D721Med (cell line): ENCODE measurements at places on chromosomes 1 and 21.

DNA sequence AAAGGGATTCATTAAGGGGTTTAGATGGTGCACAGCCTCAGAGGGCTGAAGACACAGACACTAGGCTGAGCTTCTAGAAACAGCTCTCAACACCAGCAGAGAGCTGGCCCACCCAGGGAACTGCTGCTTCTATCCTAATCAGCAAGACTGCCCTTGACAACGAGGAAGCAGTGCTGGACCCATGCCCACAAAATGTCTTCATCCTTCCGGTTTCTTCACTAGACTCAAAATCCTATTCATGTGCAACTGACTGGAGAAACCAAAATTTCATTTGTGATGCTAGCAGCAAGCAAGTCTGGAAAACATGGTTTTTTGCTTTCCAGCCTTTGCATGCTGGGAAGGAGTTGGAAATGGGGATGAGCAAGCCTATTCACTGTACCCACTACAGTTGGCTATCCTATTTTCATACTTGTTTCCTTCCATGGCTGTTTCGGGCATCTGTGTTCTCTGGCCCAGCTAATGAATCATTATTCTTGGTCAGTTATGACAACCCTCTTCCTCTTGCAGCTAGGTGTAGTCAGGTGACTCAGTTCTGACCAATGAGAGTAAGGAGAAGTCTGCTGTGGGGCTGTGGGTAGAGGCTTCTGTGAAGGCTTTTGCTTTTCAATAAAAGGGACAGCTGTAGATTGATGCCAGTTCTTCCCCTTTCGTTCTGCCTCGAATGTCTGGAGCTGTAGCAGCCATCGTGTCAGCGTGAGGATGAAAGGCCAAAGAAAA is 14.6 kb upstream of the TMEM61 start:
- DNase-seq = no peak

DNA sequence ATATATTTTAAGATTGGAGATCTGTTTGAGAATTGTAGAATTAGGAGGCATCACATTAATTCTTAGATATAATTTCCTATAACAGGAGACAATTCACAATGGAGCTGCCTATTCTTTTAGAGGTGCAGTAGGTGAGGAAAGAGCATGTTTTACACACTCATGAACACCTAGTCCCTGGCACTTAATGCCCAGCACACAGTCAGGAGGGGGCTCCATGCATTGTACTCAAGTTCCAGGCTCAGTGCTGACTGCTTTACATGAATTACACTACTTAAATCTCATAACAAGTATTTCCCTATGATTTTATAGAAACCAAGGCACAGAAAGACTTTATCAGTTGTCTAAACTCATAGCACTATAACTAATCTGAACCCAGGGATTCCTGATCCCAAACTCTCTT is 360 bp upstream of the GBP3 start:
- no peak for DNase-seq

DNA sequence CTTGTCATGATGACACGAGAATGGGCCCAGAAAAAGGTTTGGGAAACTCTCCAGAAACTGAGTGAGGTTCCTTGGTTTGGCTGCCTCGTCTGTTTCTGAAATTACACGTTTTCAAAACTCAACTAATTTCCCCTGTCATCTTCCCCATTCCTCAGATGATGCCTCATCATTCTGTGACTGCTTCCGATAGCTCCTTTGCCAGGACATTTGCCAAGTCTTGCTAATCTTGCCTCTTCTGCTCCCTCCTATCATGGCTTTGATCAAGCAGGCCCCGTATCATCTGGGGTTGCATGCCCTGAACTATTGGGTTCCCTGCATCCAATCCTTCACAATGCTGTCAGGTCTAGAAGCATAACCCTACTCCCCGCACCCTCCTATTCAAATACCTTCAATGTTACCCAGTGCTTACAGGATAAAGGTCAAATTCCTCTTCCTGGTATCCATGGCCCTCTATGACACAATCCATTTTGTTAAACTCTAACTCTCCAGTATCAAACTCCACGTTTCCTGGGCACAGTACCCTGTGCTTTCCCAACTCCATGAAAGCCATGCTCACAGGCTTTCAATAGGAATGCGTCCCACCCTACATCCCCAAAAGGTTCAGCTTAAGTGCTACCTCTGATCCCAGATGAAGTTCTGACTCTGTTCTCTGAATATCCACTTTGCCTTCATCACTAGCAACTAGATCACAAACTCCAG is 22.2 kb upstream of the TMEM200B start:
- no peak for DNase-seq

DNA sequence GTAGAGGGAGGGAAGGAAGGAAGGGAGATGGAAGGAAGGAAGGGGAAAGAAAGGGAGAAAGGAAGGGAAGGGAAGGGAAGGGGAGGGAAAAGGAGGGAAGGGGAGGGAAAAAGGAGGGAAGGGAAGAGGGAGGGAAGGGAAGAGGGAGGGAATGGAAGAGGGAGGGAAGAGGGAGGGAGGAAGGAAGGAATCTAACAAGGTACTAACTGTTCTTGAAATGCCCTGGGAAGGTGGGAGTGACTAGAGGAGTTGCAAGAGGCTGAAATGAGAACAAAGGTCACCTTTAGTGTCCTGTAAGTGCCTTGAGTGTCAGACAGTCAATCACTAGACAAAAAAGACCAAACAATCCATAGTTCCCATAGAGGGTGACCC is 2.3 kb upstream of the ATP2B4 start:
- no peak for DNase-seq

DNA sequence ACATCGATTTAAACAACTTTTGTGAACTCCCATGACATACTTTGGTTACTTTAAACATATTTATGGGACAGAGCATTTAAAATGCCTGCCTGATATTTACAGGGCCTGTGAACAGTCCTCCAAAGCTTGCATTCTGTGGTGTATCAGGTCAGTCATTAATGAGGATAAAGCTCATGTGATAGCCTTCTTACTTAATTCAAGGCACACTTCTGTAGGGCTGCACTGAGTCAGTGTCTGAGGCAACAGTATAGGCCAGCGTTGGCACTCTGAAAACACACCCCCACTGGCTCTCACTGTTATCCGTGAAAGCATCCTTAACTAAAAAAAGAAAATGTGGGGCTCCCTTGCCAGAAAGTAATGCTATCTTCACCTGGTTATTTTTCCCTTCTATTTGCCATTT is 200.0 kb downstream of the NFIA start:
- no peak for DNase-seq

DNA sequence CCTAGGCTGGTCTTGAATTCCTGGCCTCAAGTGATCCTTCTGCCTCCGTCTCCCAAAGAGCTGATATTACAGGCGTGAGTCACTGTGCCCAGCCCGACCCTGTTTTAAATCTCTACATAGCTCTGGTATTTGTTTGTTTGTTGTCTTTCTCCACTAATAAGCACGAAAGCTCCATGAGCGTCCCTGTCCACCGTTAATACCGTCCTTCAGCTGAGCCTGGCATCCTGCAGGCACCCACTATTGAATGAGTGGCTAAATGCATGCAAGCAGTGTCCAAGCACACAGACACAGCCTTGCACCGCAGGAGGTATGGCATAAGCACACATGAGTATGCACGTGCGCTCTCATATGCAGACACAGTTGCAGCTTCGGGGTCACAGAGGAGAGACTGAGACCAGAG is 4.5 kb upstream of the COL16A1 start:
- DNase-seq = no peak

GRCh38 chr1:89673251-89673650 is 40.3 kb downstream of the LRRC8C start:
- DNase-seq = no peak

DNA sequence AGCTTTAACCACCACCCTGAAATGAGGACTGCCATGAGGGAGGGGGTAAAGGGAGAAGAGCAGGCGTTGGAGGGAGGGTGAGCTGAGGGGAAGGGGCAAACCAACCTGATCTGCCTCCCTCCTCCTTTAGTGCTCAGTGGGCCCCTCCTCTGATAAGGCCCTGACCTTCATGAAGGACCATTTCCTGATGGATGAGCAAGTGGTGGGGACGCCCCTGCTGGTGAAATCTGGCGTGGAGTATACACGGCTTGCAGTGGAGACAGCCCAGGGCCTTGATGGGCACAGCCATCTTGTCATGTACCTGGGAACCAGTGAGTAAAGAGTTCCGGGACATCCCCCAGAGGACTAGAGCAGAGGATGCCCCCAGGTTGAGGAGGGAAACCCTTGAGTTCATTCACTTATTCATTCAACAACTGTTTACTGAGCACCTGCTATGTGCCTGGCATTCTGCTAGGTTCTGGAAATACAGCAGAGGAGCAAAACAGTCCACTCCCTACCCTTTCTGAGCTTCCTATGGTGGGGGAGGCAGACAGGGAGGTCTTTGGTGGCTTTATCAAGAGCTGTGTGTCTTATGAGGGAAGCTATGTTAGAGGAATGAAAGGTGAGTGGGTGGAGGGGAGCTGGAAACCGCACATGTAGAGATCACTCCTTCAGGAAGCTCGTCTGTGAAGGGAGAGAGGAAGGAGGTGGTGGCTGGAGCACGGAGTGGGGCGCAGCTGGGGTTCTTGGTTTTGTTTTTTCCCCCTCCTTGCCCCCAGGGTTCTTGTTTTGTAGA is 19.5 kb downstream of the SEMA4A start:
- peak; percentile 15 for DNase-seq

DNA sequence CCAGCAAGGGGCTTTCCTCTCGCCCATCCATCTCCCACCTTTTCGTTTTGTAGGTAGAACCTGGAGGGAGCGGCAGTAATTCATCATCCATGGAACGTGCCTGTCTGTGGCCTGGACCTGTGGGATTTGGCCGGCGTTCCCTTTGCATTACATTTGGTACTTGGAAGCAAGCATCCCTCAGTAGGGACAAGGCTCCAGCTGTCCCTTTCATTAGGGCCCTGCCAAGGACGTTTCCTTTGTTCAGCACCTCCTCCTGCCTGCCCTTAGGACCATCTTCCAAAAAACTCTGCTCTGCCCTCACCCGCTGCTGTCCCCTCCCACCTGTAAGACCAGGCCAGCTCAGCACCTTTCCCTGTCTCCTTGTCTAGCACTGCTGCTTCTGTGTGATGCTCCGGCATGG is 62.1 kb downstream of the RYR2 start:
- no peak for DNase-seq

DNA sequence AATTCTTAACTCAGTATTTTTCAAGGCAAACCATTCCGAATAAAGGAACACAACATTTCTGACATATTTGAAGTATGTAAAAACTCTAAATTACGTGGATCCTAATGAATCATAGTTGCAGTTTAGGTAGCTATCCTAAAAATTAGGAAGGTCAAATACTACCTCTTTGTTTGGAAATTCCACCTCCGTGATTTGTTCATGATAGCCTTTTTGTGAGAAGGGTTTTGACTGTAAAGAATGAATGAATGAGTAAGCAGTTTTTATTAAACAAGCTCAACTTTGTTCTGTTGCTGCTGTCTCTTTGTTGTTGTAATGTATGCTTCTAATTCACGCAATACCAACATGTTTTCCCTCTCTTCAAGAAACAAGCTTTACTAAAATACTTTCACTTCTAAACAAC is 840.4 kb downstream of the USP25 start:
- DNase-seq = no peak

GRCh38 chr21:45292399-45293219 is 4.9 kb upstream of the POFUT2 start:
- DNase-seq = peak; percentile 84

DNA sequence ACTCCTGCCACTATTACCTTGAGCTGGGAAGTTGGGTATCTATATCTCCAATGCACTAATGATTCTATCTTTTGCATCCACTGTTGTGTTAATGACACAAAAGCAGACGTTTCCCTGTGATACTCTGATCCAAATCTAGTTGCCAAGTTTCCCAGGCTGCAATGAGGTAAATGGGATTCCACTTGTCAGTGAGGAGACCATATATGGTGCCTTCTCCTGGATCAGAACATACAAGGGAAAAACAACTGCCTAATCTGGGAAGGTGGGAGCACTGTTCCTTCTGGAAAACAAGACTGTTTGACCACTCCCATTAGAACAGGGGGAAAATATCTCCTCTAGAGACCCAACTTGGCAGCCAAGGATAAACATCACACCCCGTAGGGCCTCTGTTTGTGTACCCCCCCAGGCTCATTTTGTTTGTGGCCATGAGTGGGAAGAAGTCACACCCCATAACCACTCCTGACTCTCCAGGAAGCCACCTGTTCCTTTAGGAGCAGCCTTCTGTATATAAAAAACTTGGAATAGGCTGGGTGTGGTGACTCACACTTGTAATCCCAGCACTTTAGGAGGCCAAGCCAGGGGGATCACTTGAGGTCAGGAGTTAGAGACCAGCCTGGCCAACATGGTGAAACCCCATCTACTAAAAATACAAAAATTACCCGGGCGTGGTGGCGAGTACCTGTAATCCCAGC is 28.5 kb upstream of the SLC6A9 start:
- DNase-seq = no peak

DNA sequence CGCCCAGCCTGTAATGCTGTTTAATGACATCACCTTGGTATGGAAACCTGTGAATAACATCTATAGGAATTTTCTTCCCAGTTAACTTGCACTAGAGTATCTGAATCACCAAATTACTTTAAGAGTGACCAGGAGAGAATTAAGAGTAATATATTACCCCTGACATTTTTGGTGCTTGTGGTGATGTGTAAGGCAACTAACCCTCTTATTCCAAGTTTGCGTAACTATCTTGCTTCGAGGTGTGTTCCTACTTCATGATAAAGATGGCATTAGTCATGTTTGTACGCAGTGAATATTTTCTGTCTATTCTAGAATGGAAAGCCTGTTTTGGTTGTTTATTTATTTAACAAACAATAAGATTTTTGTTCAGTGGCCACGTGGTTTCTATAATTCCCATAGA is 131.3 kb downstream of the ZP4 start:
- no peak for DNase-seq

- no peak for DNase-seq
Measured at GRCh38 chr1:108719656-108720435, 7.1 kb downstream of the FNDC7 start.

- no peak for DNase-seq
Measured at GRCh38 chr21:23585419-23585818, 2021.9 kb downstream of the MRPL39 start.

DNA sequence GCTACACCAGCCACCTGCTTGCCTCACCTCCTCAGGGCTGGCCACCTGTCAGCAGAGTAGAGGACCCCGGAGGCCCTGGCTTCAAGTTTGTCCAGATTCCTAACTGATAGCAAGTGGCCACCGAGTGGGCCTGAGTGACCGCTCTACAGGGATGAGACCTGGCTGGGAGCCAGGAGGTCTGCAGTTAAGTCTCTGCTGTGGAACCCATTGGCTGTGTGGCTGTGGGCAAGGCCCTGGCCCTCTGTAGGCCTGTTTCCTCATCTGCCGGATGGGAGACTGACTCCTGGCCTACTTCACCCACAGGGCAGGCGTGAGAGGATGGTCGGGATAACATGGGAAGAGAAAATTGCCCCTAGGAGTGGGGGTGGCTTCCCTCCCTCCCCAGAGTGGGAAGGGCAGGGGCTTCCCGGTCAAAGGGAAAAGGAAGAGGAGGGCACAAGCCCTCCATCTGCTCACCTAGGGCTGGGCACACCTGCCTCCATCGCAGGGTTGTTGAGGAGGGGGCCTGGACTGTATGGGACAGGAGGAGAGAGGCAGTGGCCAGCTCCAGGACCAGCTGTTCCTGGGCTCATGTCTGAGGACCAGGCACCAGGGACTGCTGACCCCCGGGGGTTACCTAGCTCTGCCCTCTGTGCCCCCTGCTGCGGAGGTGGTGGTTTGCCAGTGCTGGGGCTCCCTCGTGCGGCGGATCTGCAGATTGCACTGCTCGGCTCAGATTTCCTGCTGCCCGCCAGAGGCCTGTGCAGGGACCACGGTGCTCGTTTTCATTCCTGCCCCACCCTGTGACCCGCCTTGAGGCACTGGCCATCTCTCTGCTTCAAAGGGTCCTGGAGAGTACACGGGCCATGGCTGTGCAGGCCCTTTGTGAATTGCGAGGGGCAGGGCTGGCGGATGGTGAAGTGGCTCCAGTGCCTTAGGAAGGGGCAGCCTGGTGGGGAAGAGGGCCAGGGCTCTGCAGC is 9.1 kb upstream of the MTFR1L start:
- peak; percentile 59 for DNase-seq
